Stimulated activated CD4-positive, alpha-beta T cell treated with anti-CD3 and anti-CD28 coated beads, Interleukin-12 subunit alpha, Interleukin-12 subunit beta, amount 100 ng/mL, for 24 hours (primary cell): ENCODE measurements at places on chromosomes 2 and 18.

DNA sequence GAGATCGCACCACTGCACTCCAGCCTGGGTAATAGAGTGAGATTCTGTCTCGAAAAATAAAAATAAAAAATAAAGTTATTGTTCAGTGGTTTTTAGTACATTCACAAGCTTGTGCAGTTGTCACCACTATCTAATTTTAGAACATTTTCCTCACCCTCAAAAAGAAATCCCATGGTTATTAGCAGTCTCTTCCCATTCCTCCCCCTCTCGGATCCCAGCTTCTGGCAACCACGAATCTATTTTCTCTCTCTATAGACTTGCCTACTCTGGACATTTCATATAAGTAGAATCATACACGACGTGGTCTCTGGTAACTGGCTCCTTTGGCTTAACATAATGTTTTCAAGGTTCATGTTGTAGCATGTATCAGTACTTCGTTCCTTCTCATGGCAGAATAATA is 38.6 kb downstream of the CABLES1 start:
- DNase-seq: no peak

GRCh38 chr2:195632856-195633572 is 24.0 kb upstream of the SLC39A10 start:
- no peak for DNase-seq

DNA sequence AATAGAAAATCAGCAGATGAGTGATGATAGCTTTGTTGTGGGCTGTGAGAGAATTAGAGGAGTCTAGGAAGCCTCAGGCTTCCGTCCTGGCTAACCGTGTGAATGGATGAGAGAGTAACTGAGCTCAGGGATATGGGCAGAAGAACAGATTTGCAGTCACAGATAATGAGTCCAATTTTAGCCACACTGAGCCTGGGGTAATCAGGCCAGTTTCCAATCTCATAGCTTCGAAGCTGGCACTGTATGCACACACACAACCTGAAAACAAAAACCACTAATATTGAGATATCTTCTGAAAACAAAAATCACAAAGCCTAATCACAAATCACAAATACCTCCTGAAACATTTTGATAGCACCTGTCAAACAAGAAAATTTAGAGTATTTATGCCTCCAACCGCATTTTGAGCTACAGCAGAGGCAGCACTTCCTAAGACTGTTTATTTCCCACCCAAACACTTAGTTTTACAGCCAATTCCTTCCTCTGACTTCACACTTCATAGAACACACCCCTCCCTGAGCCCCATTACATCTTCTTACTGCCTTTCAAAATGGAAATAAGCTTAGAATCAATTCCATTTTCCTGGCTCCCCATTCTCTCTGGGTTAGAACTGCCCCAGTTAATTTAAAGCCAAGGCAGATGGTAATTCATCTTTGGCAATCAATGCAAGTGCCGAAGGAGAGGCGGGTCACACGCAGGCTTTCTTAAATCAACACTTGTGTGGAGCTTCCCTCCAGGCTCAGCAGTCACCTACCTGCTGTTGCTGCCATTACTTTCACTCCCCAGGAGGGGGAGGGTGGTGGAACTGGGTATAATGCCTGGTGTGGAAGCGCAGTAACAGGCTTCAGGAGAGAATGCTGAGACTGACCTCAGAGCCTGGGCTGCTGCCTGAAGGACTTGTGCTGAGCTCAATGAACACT is 18.9 kb downstream of the TTR start:
- DNase-seq: no peak

- DNase-seq: no peak
These were observed 1.2 kb downstream of the KCNF1 start for GRCh38 chr2:10912796-10913455.

- DNase-seq: no peak
These were observed 995 bp downstream of the MBD5 start for GRCh38 chr2:148021886-148022285.

- DNase-seq: no peak
These were observed 211.9 kb downstream of the AGPS start for GRCh38 chr2:177604271-177605065.

GRCh38 chr2:238811759-238812158 is 36.1 kb upstream of the TWIST2 start:
- no peak for DNase-seq

DNA sequence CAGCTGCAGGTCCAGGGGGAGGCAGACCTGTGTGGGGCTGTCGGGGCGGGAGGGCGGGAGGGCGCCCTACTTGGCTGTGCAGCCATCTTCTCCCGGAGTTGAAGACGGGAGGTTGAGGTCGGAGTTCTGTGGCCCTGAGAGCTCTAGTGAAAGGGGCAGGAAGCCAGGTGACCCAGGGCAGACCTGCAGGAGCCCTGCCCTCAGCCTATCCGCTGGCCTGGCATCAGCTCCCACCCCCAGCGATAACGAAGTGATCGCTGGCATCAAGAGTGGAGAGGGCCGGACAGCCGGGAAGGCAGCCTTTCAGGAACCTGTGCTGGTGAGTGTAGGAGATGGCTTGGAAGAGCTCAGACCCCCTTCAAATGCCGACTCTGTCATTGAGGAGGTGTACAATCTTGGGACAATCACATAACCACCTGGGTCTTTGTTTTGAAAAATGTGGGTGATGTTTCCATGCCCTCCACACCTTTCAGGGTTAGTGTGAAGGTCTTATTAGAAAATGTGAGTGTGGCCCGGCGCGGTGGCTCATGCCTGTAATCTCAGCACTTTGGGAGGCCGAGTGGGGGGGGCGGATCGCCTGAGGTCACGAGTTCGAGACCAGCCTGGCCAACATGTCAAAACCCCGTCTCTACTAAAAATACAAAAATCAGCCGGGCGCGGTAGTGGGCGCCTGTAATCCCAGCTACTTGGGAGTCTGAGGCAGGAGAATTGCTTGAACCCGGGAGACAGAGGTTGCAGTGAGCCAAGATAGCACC is 1.3 kb downstream of the ARHGEF4 start:
- DNase-seq: no peak

DNA sequence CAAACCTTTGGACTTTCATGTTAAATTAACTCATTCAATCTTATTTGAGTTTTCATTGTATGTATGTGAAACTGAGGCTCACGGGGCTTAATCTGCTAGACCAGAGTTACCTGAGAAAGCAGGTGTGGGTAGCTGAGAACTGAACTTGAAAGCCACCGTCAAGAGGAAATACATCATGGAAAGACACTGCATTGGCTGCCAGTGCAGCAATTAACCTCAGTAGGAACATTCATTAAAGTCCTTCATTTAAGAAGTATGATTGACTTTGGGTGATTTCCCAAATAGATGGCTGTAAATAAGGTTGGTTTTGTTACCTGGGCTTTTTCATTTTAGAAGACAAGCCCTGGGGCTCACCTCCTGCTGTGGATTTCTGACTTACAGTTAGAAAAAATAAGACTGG is 36.5 kb upstream of the MGAT5 start:
- DNase-seq: no peak

DNA sequence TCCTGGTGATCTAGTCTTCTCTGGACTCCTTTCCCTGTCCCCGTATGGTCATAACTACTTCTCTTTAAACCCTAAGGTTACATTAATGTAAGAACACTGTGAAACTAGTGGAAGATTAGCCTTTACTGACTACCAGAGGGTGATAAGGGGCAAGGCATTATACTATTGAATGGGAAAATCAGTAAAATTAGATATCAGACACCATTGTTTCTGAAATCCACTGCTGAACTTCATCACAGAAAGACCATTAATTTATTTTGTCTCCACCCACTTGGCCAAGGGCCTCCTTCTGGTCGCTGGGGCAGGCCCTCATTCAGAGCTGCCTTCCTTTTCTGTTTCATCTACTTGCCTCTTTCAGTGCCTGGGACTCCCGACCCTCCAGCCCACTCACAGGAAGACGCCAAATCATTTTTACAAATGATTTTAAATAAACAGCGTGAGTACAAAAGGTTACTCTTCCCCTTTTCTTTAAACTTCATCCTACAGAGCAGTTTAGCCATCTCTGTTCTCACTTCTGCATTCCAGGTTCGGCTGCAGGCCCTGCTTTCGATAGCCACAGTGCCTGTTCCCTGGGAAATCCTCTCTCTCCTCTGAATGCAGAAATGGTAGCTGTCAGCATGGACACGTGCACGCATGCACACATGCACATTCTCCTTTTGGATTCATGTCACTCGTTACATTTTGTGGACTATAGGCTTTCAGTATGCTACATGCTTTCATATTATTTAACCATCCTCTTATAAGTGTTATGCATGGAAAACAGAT is 70.3 kb upstream of the DOCK10 start:
- no peak for DNase-seq

DNA sequence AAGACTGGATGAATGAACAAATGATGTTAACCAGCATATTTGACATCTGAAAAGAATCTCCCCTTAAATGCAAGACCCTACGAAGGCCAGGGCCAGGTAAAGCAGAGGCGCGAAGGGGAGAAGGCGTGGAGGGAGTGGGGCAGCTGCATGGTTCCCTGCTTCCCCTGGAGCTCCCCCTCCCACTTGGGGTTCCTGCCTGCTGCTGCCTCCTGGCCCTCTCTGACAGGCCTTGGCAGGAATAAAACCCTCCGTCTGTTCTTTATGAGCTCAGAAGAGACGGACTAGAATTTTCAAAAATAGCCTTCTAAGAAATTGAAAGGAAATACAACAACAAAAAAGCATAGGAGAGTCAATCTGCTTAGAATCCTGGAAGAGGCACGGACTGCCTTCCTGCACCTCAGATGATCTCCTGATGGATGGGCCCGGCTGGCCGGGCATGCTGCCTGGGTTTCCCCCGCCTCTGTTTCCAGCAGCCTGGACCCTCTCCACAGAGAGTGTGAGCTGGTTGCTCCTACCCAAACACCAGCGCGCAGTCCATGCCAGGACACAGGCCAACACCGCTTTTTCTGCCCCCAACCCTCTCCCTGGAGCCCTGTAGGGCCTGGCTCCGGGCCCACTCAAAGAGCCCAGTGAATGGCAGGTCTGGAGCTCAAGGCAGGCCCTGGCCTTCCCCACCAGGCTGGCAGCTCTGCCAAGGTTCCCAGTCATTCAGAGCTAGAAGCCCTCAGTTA is 23.9 kb downstream of the CFAP65 start:
- no peak for DNase-seq

GRCh38 chr2:220935789-220936321 is 636.2 kb downstream of the EPHA4 start:
- DNase-seq: no peak

GRCh38 chr18:13672657-13673056 is 53.7 kb downstream of the FAM210A start:
- DNase-seq: no peak

- DNase-seq: no peak
These were observed 22.6 kb upstream of the USP34 start for GRCh38 chr2:61493523-61493942.

- DNase-seq: no peak
These were observed 57.2 kb downstream of the MAP4K3 start for GRCh38 chr2:39379643-39380524.

- no peak for DNase-seq
These were observed 17.6 kb downstream of the SATB2 start for GRCh38 chr2:199440118-199440517.

GRCh38 chr18:57089702-57090101 is 57.2 kb upstream of the BOD1L2 start:
- DNase-seq: no peak

DNA sequence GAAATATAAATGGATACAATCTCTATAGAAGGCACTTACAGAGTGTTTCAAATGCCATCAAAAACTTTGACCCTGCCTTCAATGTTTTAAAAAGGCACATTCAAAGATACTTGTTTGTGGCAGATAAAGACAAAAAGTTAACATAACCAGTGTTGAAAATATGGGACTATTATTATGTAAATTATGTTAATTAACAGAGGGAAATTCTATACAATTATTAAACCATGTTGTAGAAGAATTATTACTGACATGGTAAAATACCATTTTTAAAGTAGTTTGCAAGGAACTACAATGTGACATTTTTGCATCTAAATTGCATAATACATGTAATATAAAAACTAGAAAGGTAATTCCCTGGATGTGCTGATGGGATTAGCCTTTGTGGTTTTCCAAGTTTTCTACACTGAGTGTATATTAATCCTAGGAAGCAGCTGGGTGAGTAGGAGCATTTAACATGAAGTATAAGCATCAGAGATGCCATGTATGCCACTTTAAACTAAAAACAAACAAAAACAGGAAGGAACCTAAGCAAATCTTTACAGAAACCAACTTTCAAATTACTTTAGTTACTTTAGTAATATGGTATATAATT is 21.7 kb downstream of the MIB1 start:
- DNase-seq: no peak

DNA sequence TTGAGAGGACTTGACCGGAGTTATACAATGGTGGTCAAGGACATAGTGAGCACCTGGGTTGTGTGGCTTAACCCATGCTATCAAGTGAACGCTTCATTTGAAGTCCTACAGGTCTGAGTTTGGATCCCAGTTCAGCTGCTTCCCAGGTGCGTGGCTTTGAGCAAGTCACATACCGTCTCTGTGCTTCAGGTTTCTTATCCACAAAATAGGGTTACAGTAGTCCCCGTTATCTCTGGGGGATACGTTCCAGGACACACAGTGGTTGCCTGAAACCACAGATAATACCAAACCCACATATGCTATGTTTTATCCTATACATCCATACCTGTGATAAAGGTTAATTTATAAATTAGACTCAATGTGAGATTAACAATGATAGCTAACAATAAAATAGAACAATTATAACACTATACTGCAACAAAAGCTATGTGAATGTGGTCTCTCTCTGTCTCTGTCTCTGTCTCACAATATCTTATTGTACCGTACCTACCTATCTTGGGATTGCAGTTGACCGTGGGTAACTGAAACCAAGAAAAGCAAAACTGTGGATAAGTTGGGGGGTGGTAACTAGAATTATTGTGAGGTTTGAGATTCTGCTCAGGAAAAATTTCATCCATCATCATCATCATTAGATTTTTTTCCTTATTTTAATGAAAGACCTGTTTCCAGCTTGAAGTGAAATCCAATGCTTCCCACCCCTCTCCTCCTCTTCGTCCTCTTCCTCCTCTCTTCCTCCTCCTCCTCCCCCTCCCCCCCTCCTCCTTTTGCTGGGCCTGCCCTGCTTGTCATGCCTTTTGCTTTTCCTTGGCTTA is 22.7 kb downstream of the LBH start:
- no peak for DNase-seq

- no peak for DNase-seq
These were observed 27.2 kb upstream of the EML4 start for GRCh38 chr2:42141687-42142546.
